Brain (organoid and tissue), 16 donors: ENCODE measurements at places on chromosomes 5 and 9.

- no peak for DNase-seq
These were observed 5.5 kb downstream of the ARHGEF37 start for GRCh38 chr5:149586708-149587318.

DNA sequence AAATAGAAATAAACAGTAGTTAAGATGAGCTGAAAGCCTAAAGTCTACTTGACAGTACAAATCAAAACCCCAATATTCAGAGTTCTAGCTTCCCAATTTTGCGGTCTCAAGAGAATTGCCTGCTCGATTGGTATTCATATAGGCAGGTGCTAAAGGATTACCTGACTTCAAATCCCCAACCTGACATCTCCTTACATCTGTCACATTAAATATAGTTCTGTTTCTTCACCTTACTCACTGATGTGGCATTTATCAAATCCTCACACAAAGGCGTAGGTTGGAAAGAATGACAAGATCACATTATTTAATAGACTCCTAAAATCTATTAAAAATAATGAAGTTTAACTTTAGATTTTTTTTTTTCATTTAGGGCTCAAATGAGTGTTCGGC lies 72.8 kb upstream of the ANKH start:
- DNase-seq: no peak

GRCh38 chr5:75466006-75466716 lies 45.3 kb downstream of the CERT1 start:
- DNase-seq: no peak

GRCh38 chr9:30235068-30235467 lies 2149.4 kb upstream of the ACO1 start:
- DNase-seq: no peak

DNA sequence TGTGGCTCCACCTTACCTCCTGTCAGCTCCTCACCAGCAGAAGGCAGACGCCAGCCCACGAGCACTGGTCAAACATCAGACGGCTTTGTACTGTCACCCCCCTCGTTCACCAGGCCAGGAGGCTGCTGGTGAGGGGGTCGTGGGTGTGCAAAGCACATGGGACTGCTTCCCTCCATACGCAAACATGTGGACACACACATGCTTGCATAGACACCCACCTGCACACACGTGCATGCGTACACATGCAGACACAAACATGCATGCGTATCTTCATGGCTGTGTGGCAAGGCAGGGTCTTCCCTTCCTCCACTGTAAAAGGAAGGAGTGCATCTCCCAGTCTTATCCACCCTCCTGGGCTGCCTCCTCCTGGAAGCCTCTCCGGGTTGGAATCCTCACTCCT lies 178.5 kb downstream of the OLFM1 start:
- DNase-seq: no peak

- DNase-seq: no peak
These were observed at the start of gene PAEP for GRCh38 chr9:135561391-135562234. Gene PAEP (plus strand): TSS chr9:135561756.

DNA sequence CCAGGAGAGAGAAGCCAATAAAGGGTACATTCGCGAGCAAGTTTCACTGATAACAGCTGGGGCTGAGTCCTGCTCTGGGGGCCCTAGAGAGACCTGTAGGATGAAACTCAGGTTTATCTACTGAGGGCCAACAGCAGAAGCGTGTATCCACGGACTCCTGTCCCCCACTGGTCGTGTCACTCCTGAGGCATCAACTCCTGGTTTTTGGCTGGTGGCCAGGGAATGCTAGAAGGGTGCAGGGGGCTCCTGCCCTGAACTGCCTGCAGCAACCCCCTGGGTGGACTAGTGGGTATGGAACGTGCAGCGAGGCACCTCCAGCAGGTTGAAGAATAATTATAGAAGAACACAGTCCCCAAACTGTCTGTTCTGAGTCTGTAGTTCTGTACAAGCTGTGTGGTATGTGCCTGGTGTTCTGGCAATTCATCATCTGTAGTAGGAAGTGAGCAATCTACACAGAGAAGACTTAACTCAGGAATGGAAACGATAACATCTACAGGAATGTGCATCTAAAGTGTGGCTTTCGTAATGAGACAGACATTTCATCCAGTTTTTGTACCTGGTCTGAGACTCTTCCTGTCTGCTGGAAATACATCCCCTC lies 64.5 kb upstream of the GNA14 start:
- DNase-seq: no peak

- DNase-seq: peak; percentile 22
These were observed 177.6 kb upstream of the PANK3 start for GRCh38 chr5:168756453-168757391.

GRCh38 chr5:92567831-92568450 lies 1013.1 kb downstream of the NR2F1-AS1 start:
- no peak for DNase-seq

GRCh38 chr9:109861918-109862317 lies 81.9 kb downstream of the PALM2AKAP2 start:
- no peak for DNase-seq

- no peak for DNase-seq
These were observed 10.1 kb downstream of the TLR4 start for GRCh38 chr9:117714282-117714681.

GRCh38 chr9:137918331-137919094 lies 40.9 kb downstream of the CACNA1B start:
- DNase-seq: peak; percentile 15

DNA sequence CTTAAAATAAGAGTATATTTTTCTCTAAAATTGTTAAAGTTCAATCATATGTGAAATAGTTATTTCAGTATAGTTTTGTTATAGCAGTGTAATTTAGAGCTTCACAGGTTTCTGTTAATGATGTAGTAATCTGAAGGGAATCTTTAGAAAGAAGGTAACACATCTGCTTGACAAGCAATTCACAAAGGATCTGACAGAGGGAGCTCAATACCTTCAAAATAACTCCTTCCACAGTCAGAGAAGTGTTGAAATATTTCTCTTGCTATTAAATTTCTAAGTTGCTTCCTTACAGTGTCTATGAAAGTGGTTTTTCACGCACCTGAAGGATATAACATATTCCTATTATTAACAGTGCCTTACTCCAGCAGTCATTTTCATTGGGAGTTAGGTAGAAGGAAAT lies 44.9 kb downstream of the SLC25A51 start:
- DNase-seq: peak; percentile 21

GRCh38 chr9:128863647-128864046 lies 18.1 kb downstream of the KYAT1 start:
- DNase-seq: no peak

GRCh38 chr9:138077898-138078540 lies 200.4 kb downstream of the CACNA1B start:
- no peak for DNase-seq

- no peak for DNase-seq
These were observed 14.2 kb upstream of the CAST start for GRCh38 chr5:96648023-96648422.

DNA sequence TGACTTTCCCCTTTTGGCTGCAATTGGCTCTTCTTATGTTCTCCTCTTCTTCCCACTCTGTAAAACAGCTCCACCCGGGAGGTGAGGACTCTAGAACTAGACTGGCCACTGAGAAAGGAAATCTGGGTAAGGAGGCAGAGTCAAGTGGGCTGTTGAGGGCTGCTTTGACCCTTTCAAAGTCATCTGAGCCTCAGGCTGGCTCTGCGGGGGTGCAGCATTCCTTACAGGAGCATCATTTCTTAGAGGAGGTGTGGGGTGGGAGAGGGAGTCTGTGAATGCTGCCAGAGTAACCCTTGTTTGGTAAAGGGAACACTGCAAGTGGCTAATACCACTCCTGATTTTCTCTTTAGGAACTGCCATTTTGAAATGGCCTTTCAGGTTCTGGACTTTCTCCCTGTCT lies 377.7 kb upstream of the SMARCA2 start:
- no peak for DNase-seq

DNA sequence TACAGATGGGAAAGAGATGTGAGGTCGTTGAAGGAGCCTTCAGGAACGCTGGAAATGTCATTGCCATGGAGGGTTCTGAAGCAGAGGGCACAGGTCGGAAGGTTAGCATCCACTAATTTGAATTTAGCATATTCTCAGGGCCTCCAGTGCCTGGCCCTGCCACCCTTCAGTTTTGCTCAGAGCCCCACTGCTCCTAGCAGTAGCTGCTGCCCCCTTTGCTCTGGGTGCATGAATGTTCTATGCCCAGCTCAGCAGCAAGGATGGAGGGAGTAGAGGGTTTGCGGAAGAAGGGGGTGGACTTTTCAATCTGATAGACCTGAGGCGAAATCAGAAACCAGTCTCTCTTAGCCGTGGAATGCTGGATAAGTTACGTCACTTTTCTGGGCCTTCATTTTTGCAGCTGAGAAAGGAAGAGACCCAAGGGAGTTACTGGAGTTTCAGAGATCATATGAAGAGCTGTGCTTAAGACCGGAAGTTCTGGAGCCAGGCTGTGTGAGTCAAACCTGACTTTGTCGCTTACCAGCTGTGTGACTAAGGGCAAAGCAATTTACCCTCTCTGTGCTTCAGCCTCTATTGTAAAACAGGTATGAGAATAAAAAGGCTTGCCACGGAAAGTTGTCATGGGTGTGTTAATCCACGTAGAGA lies 133.2 kb upstream of the PANK3 start:
- DNase-seq: no peak

DNA sequence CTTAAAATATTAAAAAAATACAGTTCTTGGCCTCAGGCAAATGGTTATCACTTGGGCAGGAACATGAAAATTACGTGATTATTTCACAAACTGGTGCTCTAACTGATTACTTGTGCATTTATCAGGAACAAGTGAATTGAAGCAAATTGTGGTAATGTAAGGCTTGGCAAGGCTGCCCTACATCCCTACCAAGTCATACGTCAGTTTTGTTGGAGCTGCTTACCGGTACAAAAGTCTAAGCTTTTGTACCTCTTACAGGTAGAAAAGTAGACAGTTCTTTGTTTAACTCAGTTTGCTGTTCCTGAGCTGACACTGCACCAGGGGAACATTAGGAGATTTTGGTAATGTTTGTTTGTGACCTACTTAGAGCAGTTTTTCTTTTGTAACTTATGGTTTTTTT lies 2.2 kb downstream of the G3BP1 start:
- no peak for DNase-seq

DNA sequence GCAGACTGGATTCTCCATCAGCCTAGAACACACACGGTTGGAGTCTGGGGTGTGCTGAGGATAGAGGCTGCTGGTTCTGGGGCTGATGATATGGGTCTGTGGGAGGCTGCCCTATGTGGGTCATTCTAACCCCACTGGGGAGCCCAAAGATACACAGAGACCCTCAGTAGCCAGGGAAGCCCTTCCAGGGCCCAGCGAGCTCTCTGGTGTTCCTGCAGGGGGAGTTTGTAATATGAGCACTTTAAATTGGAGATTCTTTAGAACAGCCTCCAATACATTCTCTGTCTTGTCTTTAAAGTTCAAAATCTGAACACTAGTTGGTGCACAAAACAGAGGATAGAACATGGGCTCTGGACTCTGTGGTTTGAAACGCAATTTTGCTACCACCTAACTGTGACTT lies 2.4 kb downstream of the ACTL7A start:
- no peak for DNase-seq

- DNase-seq: no peak
These were observed 648.7 kb downstream of the IRX1 start for GRCh38 chr5:4244306-4244705.

- DNase-seq: no peak
These were observed 576 bp downstream of the MAP1B start for GRCh38 chr5:72107901-72108201.

GRCh38 chr9:38727497-38728001 lies 7.6 kb upstream of the FAM240B start:
- peak; percentile 28 for DNase-seq

GRCh38 chr9:75866273-75866871 lies 24.1 kb upstream of the PCSK5 start:
- DNase-seq: peak; percentile 85

- no peak for DNase-seq
These were observed 27.7 kb downstream of the PLCXD3 start for GRCh38 chr5:41482715-41483114.

DNA sequence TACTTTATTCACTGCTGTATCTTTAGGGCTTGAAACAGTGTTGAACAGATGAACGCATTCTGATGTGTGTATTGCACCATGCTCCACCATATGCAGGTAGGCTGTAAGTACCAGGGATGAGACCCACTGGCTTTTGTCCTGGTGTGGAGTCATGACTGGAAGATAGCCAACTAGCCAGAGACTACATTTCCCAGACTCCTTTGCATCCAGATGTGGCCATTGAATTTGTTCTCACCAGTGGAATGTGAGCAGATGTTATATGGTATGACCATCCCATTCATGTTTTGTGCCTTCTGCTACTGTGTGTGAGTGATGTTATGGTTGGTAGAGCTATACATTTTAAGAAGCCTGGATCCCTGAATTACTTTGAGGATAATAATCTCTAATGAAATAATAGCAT lies 7.4 kb upstream of the FBXL7 start:
- no peak for DNase-seq

DNA sequence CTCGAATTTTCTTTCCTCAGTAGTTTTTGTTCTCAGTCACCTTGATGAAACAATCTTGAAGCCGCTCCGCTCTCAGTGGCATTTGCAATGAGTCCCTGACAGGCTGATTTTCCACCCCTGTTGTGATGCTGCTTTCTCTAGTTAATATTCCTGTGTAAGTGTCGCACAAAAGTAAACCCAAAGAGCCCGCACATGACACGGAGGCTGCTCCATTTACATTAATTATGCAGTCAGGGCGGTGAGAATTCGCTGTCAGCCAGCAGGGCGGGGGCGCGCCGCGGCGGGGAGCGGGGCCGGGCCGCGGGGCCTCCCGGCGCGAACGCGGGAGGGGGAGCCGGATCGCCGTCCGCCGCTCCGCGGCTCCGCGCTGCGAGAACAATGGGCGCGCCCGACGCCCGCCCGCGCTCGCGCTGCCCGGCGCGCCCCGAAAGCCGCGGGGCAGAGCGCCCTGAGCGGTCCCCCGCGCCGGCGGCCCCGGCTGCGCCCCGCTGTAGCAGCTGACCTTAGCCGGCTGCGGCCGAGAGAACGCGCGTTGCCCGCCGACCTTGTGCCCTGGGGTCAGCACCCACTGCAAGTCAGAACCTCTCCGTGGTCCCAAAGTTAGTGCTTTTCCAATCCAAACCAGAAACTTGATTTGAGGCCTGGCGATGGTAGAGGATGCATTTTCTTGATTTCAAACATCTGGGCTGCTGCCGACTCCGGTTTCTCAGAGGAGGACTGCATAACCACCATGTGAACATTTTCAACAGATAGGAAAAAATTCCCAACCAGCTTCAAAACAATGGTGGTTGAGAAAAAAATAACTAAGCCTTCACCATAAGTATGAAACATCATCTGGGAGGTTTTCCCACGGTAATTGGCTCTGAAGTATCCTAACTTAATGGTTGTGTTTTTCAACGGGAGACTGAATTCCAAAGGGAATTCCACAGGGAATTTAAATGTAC lies 142.6 kb downstream of the PBX3 start:
- peak; percentile 61 for DNase-seq

DNA sequence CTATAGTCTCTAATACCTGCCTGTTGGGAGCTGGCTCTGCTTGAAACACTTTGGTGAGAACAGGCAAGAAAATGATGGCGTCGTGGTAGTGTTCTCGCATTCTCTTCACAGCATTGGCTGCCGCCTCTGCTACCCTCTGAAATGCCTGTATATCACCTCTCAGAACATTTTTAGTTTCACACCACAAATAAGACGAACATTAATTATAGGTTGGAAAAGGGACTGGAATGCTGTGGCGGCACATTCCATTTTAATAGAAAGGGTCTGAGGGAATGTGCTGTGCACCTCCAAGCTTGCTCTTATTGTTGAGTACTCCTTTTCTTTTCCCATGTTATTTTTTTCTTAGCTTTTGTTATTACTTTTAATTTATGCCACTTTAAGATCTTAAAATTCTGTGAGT lies 134.6 kb upstream of the HMHB1 start:
- no peak for DNase-seq

GRCh38 chr5:96463091-96463490 lies 30.0 kb upstream of the PCSK1 start:
- no peak for DNase-seq

- no peak for DNase-seq
These were observed 32.1 kb downstream of the CNOT6 start for GRCh38 chr5:180526269-180526668.
